SK-N-SH treated with all-trans-retinoic acid at 6 μM for 48 hours (cell line): ENCODE measurements at places on chromosomes 1 and 21.

DNA sequence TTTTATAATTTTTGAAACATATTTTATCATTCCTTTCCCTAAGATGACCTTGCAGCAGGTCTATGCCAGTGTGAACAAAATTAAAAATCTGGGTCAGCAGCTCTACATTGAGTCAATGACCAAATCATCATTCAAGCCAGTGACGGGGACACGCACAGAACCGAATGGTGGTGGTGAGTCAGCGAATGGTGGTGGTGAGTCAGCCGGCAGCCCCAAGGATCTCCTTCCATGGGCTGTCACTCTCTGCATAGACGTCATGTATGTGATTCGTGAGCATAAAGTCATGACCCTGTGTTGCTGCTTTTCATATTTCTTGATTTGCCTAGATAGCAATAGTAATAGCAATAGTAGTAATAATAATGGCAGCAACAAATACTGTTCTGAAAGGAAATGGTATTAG lies 26.3 kb downstream of the PER3 start:
- ATAC-seq = peak; percentile 85

DNA sequence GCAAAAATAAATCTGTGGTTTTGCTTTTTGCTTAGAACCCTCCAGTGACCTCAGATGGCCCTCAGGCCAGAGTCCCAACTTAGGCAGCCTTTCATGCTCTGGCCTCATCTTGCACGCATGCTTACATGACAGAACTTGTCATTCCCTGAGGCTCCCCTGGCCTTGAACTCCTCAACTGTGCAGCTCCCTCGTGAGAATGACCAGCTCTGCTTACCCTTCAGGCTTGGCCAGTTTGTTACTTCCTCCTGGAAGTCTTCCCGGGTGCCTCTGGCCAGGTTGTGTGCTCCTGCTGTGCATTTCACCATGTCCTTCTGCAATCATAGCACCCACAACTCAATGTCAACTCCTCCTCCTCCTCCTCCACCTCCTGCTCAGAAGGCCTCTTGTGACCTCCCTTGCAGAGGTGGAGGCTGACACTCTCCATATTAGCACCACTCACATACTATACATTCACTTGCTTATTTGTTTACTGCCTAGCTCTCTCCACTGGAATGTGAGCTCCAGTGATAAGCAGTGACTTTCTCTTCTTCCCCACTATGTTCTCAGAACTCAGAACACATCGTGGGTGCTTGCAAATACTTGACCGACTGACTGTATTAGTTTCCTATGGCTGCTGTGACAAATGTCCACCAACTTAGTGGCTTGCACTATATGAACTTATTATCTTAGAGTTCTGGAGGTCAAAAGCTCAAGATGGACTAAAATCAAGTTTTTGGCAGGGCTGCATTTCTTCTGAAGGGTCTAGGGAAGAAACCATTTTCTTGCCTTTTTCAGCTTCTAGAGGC lies 41.9 kb downstream of the RCSD1 start:
- no peak for ATAC-seq

DNA sequence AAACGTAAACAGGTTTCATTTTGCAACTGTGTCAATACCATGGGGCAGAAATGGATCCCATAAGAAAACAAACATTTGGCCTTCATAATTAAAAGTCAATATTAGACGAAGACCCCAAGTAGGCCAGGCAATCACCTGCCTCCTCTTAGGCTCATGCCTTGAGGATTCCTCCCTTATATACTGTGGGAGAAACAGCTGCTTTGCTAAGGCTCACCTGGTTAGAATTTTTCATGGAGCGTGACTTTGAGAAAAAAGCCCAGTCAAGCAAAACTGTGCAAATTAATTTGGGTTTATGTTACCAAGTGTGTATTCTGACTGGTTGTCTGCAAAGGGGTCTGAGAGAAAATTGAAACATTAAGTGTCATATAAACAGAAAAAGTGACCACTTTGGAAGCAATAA lies 605.3 kb upstream of the USP24 start:
- ATAC-seq = no peak

- ATAC-seq = no peak
Observed at GRCh38 chr1:59126366-59126765, 170.5 kb upstream of the FGGY start.

DNA sequence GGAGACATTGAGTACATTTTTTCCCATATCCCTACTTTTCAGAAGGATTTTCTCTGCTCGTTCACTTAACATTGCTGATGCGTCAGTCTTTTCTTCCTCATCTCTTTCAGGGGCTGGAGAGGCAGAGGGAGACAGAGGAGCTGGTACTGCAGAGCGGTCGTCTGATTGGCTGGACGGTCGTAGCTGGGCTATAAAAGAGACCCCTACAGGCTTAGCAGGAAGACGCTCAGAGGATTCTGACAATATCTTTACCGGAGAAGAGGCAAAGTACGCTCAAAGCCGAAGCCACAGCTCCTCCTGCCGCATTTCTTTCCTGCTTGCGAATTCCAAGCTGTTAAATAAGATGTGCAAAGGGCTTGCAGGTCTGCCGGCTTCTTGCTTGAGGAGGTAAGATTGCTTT lies at the start of gene RGS4:
TSS of gene RGS4 (plus strand) at position 220 of the 400 bp plus-strand sequence. CDS start at position 344, 124 bp downstream.
- peak; percentile 94 for ATAC-seq

- no peak for ATAC-seq
Observed at GRCh38 chr1:11227106-11228077, 35.0 kb downstream of the MTOR start.
